ENCODE measurements at places on chromosomes 16 and 17.

DNA sequence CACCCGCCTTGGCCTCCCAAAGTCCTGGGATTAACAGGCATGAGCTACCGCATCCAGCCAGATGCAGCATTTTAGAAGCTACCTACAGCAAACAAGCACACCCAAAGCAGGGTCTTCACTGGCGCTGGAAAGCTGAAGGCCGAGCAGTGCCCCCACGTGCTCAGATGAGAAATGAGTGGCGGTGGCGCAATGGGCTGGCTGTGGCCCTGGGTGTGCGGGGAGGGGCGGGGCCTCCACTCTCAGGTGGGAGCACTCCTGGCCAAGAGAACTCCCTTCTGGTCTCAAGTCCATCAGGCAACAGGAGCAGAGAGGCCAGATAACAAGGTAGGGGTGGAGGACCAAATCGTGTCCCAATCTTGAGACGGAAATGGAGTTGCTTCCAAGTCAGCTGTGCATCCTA is 12.1 kb downstream of the TMEM11 start:
- DNase-seq: no peak

GRCh38 chr16:79869304-79870015 is 268.9 kb upstream of the MAF start:
- DNase-seq: no peak

DNA sequence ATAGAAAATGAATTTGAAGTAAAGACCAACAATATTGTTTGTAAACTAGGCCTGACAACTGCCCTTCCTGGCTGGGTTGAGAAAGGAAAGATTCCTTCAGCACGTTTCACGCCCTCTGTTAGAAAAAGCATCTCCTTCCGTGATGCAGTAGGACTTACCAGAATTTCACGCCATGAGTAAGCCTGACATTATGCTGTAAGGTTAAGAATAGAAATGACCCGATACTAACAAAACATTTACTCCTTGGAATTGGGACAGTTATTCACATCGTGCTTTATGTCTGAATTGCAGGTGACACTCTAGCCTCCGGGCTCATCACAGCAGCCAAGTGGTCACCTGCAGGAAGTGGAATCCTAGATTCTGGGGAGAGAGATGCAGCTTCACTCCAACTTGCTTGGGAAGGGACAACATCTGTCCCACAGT is 17.5 kb downstream of the MARCHF10 start:
- DNase-seq: no peak

- no peak for DNase-seq
Observed at GRCh38 chr17:68205808-68206720, 41.8 kb upstream of the AMZ2 start.

DNA sequence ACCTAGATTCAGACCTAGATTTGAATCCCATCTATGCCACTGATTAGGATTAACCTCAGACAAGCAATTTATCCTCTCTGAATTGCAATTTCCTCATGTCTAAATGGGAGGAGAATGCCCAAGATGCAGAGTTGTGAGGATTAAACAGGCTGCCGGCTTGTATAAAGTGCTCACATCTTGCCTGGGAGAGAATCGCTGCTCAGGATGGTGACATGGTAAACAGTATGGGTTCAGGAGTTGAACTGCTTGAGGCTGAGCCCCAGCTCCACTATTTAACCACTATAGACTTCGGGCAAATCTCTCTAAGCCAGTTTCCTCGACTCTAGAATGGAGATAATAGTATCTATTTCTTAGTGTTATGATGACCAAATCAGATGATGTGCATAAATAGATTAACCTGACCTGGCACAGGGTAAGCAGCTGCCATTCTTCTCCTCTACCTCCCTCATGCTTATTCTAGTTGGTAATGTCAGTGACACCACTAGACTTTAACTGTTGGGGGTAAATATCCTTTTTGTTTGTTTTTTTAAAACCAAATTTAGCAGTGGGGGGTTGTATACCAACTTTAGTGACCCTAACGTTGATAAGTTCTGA is 732 bp upstream of the RPL27 start:
- DNase-seq: no peak

- DNase-seq: no peak
Observed at GRCh38 chr16:9114842-9115241, 23.4 kb downstream of the HAPSTR1 start.

- no peak for DNase-seq
Observed at GRCh38 chr17:50319306-50320004, 26.5 kb upstream of the XYLT2 start.

GRCh38 chr16:76441876-76442275 is 164.7 kb downstream of the CNTNAP4 start:
- DNase-seq: no peak

- DNase-seq: no peak
Observed at GRCh38 chr17:2020721-2021120, 4.4 kb downstream of the RTN4RL1 start.

DNA sequence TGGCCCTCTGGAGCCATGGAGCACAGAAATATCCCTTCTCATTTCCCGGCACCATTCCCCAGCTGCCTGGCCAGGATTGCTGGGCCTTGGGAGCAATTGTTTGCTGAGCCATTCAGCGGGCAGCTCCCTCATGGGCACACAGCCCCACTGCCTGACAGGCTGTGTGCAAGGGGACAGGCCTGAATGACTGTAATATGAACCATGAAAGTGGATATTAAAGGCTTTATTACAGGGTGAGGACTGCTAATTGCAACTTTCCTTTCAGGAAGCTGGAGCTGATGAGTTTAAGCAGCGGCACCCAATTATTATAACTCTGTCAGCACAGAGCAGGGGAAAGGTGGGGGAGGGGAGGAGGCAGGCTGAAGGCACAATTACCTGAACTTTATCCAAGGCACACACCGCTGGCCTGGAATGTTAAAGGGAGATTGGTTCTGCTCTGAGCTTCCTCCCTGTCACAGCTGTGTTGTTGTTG is 159.8 kb upstream of the SDK2 start:
- DNase-seq: no peak

Measured in stimulated activated CD8-positive, alpha-beta memory T cell treated with anti-CD3 and anti-CD28 coated beads, Interleukin-4, amount 100 ng/mL, for 1 hour (primary cell).